ENCODE measurements at places on chromosomes 7 and 10. TPM values are rescaled to one million over a fixed set of nuclear protein-coding genes. Genes with fewer than 3 reads are reported as not detected.

DNA sequence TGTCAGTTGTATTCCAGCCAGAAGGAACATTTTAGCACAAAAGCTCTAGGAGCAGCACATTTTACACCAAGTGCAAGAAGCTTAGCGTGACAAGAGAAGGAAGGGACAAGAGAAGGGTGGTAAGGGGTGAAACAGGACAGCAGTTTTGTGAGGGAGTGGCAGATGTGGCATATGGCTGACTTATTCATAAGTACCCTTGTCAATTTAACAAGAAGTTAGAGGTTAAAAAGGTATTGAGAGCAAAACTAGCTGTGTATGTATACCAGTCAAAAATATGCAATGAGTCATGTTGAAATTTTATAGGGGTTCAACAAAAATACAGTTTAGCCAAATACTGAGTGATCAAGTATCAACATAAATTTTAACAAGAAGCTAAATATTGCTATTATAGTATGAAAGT lies 561.5 kb upstream of the POT1 start:
- peak; percentile 57 for DNase-seq

DNA sequence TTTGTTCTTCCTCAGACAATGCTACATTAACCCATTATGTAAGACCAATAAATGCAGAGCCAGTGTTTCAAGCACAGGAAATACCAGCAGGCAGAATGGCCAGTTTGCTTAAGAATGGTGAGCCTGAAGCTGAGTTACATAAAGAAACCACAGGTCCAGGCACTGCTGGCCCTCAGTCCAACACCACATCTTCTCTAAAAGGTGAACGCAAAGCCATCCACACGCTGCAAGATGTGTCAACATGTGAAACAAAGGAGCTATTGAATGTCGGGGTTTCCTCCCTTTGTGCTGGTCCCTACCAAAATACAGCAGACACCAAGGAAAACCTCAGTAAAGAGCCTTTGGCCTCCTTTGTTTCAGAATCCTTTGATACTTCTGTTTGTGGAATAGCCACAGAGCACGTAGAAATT lies 63.8 kb downstream of the TASOR2 start:
- DNase-seq = no peak

- peak; percentile 70 for DNase-seq
Observed at GRCh38 chr7:90262438-90262837, 17.5 kb downstream of the CFAP69 start.

- DNase-seq = no peak
Observed at GRCh38 chr10:119138346-119139306, 26.9 kb downstream of the SFXN4 start.

DNA sequence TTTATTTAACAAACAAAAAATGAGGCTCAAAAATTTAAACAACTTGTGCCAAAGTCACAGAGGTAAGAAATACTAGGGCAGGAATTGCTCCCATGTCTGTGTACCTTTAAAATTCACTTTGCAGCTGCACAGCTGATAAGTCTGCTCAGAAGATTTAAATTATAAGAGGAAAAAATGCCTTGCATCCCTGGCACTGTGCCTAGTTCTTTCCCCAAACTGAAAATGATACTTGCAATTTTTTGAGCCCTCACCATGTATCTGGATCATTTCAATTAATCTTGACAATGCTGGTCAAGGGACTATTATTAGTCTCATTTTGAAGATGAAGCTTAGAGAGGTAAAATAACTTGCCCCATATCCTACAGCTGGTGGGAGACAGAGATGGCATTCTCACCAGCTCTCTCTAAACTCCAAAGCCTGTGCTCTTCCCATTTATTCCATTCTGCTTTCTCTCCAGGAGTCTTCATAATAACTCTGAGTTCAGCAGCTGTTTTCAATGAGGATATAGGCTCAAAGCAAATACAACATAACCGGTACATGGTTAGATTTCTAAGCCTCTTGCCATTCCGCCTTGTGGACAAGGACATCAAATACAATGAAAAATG lies 350.5 kb upstream of the LRRTM3 start:
- DNase-seq = no peak

GRCh38 chr7:127091620-127092019 lies 161.1 kb downstream of the GRM8 start:
- DNase-seq = no peak

DNA sequence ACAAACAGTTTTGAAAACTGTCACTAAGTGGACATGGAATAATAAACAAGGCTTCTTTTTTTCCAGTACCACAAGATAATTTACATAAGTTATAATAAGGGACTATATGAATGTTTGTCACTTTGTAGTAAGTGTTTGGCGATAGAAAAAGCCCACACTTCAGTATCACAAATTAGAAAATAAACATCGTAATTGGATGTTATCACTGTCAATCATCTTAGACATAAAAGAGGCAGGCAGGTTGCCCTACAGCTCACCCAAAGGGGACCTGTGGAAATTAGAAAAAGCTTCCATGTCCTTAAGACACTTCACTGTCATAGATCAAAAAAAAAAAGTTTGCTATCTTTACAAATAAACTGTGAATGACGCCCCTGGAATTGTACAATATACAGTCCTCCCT lies 3.6 kb upstream of the NOC3L start:
- no peak for DNase-seq

DNA sequence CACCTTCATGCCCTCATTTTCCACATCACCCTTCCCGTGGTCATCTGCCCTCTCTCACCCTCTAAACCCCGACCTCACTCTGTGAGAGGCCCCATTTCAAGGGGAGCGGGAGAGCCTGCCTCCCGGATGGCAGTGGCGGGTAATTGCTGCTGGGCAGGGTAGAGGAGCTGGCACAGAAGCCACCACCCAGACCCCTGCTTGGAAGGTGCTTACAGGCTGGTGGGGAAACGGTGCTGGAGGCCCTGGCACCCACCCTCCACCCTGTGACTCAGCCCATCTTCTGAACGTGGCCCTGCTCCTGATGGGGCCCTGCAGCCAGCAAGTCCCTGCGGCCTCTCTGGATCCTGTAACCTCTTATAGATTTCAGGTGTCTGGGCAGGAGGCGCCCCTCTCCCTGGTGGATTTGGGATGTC lies 10.6 kb upstream of the PWWP2B start:
- no peak for DNase-seq

GRCh38 chr7:159147246-159147645 lies 2.6 kb upstream of the VIPR2 start:
- DNase-seq = no peak

DNA sequence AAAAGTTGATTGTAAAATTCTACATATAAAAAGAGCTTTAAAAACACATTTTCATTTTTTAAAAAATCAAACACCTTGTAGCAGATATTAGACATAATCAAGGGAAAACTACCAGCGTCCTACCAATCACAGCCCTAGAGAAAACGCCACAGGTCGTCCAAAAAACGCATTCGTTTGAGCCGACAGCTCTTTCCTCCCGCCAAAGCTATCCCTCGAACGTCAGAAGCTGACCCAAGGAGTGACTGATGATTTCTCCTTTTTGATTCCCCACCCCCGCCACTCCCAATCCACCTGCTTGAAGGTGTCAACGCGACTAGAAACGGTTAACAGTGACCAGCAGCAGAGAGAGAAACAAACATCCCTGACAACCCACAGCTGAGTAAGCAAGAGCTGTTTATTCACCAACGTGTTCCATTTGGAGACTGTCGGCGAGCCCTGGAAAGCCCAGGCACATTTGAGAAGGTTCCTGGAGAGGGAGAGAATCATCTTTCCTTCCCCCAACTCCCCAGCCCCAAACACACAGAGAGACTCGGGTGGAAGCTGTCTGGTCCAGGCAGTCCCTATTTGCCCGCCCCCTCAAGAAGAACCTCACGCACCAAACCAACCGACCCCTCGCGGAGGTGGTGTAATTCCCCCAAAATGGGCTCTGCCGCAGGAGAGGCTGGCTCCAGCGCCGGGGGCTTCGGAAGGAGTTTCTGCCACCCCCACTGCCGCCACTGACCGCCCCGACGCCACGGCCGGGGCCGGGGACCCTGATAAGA lies 622 bp downstream of the CPEB3 start:
- peak; percentile 44 for DNase-seq

DNA sequence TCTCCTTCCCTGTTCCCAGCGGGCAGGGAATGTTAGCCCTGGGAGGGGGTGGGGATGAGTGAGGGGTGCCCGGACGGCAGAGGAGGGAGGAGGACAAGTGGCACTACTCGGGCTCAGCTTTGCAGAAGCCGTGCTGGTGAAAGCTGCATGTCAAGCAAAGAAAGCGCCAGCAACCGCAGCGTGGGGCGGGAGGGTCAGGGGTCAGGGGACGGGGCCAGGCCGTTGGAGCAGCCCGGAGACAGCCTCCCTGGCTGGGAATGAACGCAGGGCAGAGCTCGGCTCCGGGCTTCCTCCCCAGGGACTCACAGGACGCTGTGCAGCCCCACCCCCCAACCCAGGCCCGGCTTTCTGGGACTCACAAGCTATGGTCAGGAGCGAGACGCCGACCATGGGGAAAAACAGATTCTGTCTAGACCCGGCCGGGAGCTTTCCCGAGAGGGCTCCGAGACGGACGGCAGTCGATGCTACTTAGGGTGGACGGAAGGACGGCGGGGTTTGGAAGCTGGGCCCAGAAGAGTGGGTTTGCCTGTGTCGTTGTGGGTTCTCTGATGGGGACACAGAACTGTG lies 113.4 kb downstream of the VIPR2 start:
- no peak for DNase-seq

GRCh38 chr7:32250471-32251260 lies 180.5 kb upstream of the PDE1C start:
- DNase-seq = no peak

DNA sequence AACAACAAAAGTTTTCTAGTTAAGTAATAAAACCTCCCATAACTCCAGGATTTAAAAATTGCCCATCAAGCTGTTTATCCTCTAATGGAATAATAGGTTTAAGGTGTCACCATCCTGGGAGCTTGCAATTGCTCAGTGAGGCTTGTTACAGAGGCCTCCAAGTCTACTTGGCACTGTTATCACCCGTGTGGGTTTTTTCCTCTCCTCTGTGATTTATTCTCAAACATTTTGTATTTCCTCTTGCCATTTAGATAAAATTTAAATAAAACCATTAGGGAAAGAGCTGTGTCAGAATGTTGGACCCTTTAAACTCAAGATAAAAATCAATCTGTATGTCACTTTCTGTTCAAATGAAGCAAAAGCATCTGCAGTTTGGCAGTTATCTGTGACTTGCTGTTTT lies 202.6 kb downstream of the GALNT17 start:
- no peak for DNase-seq

DNA sequence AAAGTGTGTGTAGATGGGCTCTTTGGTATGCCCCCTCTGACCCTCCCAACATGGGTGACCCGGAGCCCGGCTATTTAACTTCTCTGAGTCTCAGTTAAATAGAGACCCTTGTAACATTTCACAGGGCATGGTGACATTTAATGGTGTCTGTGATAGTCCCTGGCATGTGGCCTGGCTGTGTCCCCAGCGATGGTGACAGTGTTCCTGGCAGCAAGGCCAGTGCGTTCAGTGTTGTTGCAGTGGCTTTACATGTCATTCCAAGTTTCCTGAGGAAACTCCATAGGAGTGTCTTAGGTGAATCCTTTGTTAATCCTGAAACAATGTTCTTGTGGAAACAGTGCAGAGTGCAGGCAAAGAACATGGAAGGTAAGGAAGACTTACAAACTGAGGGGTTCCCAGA lies 137.0 kb downstream of the RAMP3 start:
- no peak for DNase-seq

DNA sequence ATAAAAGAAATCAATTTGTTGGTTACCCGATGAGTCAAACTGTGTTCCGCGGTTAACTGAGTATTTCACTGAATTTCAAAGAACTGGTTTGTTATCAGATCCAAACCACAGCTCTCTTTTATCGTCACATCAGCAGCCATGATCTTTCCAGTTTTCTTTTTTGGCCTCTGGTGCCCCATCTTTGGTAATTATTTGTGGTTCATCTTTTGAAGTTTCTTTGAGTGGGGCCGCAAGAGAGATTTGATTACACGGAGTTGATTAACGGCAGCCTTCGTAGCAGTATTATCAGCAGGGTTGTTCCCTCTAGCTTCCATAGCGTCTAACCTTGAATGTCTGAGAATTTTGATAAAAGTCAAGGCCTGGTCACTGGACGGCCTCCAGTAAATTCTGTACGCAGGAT lies 154.9 kb upstream of the TNRC18 start:
- no peak for DNase-seq

GRCh38 chr10:31749981-31750840 lies 178.4 kb downstream of the ARHGAP12 start:
- no peak for DNase-seq

DNA sequence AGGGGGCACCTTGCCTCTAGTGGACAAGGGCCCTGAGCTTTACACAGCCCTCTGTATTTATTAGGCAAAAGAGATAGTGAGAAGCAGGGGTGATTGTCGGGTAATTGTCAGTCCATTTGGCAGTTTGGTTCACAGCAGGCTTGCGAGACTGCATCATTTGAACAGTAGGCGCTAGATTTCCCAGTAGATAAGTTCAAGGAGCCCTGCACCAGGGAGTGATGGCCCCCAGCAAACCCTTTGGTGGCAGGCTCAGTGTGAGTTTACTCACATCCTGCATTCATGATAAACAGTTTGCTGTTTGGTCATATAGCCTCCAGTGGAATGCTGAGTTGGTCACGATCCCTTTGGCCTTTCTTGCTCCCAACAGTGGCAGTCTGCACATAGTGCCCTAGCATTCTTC lies 59.4 kb downstream of the MARCHF5 start:
- no peak for DNase-seq

- no peak for DNase-seq
Observed at GRCh38 chr10:78859769-78860168, 209.0 kb upstream of the ZMIZ1 start.

DNA sequence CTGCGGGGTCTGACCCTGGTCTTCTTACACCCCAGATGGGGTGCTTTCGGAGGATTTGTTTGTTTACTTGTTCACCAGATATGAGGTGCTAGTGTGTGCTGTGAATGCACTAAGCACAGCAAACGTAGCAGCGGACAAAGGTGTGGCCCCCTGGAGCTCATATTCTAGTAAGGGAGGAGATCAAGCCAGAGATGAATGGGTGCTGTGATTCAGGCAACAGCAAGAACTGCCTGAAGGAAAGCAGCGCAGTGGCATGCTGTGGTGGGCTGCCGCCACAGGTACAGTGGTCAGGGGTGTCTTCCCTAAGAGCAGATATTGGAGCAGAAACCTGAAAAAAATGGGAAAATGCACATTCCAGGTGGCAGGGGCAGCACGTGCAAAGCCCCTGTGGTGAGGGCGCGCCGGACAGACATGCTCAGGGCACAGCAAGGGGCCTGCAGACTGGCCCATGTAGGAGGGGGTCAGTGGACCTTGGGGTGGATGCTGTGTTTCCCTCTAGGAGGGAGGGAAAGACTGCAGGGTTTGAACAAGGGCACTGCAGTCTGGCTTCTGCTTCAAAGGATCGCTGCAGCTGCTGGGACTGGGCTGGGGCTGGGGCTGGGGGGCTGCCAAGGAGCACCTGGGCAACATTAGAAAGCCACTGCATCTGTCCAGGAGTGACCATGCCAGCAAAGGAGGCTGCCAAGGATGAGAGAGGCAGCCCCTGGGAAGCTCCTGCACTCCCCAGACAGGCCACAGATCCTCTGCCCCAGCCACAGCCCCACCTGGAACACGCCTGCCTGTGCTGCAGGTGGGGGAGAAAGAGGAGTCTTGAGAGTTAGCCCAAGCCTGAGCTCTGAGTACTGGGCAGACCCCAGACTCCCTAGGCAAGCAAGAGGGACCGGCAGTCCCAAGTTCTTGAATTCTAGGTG lies 927 bp upstream of the DEPP1 start:
- no peak for DNase-seq

The ADK gene
- 256 TPM for total RNA-seq

The NEBL gene
- 14.7 TPM for total RNA-seq

The RNF32 gene
- total RNA-seq = 2.2 TPM

The SORBS1 gene
- 3.7 TPM for total RNA-seq

The AKR1D1 gene
- total RNA-seq = not detected

The ZNF398 gene
- total RNA-seq = 8.2 TPM

Measured in PC-3 (cell line).